ENCODE measurements at places on chromosomes 2 and 18.

- no peak for DNase-seq
Measured at GRCh38 chr2:174195253-174195652, 53.1 kb downstream of the OLA1 start.

GRCh38 chr18:24985586-24985985 lies 366.4 kb downstream of the ZNF521 start:
- DNase-seq: no peak

- no peak for DNase-seq
Measured at GRCh38 chr18:50340078-50340477, 34.8 kb upstream of the SKA1 start.

GRCh38 chr2:230472621-230473018 lies 56.6 kb downstream of the SP100 start:
- DNase-seq: peak; percentile 41

DNA sequence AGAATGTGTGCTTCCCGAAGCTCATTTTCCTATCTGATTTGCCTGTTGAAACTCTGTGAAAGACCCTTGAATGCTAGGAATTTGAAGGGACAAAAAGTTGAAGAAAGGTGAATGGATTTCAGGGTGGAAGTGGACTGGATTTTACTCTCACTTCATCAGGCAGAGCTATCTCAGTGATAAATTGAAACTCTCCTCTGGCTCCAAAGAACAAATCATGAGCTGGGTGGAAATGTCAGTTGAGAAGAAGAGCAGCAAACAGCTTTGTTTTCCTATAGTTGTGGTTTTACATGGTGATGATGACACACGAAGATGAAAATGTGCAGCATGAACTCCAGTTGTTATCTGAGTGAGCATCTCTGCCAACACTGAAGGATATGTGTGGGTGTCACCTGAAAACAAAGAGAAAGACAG lies 34.4 kb downstream of the CD28 start:
- DNase-seq: no peak

- DNase-seq: no peak
Measured at GRCh38 chr2:128834207-128834879, 515.7 kb upstream of the HS6ST1 start.

DNA sequence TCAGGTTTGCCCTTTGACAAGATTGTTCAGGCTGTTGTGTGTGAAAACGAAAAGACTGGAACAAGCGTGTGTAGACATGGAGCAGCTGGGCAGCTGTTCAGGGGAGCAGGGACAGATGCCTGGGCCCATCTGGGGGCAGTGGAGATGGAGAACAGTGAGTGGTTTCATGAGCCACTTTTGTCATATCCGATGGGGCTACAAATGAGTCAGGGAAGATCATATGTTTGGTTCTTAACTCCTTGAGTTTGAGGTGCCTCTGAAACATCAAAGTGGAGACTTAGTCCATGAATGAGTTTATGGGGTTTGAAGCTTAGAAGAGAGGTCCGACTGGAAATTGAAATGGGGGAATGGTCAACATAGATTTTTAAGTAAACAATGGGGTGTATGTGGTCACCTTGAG lies 9.3 kb upstream of the PLB1 start:
- no peak for DNase-seq

DNA sequence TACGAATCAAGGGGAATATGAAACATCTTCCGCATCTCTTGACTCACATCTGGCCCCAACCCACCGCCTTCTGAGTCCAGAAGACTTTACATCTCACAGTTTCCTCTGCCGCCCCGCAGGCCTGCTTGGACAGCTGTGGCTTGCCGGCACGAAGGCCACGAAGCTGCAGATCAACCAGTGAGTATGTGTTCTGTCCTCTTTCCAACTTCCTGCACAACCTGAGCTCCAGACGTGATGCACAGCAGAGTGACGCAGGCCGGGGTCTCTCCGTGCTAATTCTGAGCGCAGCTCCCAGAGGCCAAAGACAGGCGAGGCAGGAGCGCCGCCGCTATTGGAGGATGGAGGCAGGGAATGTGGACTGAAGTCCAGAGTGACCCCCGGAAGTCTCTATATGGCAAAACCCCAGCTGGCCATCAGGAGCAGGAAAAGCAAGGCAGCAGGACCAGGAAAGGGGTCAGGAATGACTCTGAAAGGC lies 93.5 kb downstream of the ZCCHC2 start:
- DNase-seq: no peak

DNA sequence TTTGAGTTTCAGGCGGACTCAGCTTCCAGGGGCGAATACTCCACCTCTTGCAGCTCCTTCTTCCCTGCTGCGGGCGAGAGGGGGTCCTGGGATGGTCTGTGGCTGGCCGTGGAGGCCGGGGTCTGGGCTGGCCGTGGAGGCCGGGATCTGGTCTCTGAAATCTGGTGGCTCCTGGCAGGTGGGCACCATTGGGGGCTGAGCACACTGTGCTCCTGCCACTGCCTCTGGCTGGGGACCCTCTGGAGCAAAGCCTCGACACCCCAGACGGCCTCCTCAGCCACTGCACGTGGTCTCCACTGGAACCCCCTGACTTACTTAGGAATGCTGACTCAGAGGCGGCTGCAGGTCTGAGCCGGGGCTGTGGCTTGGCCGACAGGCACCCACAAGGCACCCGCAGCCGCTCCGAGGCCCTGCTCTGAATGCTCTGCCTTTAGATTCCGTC lies 100.1 kb upstream of the ALKAL2 start:
- DNase-seq: no peak

DNA sequence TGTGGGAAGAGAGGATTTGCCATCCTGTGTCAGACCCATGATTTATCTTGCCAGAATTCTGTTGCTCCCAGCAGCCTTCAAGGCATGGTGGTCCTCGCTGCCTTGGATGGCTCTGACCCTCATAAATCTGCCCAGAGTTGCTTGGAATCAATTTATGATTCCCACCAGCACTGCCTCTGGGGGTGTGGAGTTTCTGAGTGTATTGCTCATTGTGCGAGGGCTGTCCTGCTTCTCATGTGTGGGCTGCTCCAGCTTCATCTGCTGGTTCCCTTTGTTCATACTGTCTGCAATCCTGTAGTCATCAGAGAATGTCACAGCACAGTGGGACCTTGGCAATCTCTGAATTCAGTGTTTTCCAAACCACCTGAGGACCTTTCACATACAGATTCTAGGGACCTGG lies 139.8 kb downstream of the CLIP4 start:
- no peak for DNase-seq

- no peak for DNase-seq
Measured at GRCh38 chr2:236970656-236971010, 115.1 kb upstream of the COPS8 start.

DNA sequence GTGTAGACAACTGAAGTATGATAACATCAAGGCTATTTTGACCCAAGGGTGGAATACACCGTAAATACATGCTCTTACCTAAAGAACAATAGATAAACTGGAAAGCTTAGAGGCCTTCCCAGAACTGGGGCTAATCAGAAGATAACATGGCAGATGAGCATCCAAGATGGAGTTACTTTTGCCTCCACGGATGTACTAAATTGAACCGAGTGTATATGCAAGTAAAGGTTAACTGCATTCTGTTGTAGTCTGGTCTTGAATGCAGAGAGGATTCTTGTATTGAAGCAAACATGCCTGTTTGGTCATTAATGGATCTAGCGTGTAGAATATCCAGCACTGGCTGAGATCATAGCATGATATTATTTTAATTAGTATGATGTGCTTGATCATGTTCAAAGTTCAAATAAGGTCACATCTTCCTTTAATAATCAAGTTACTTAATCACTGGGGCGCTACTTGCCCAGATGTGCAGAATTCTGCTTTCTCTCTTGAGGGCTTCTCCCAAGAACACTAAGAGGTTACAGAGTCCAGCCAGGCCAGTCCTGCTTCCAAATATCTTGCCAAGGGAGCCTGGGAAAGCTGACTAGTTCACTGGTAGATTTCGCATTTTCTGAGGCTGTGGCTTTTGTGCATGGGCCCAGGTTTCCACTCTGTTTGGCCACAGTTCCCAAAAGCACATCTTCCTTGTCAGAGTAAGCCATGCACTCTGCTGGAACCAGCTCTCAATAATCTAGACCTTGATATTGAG lies 37.5 kb upstream of the ACSL3 start:
- no peak for DNase-seq

GRCh38 chr2:178863856-178864620 lies 56.8 kb upstream of the TTN start:
- no peak for DNase-seq

DNA sequence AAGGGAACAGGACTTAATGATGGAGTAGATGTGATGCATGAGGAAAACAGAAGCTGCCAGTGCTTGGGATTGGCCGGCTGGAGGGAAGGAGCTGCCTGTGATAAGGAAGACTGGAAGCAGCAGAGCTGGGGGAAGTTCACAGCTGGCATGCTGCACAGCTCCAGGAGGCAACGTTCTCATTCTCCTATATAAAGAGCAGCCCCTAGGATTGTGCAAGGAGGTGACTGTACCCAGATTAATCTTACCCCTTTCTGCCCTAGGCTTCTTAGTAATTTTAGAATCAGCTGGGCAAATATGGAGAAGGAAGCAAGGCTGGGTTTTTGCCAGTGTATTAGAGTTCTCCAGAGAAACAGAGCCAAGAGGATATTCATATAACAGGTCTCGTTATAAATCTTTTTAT lies 155.8 kb downstream of the ALPK2 start:
- no peak for DNase-seq

GRCh38 chr18:48441405-48441881 lies 32.3 kb upstream of the ZBTB7C start:
- no peak for DNase-seq

DNA sequence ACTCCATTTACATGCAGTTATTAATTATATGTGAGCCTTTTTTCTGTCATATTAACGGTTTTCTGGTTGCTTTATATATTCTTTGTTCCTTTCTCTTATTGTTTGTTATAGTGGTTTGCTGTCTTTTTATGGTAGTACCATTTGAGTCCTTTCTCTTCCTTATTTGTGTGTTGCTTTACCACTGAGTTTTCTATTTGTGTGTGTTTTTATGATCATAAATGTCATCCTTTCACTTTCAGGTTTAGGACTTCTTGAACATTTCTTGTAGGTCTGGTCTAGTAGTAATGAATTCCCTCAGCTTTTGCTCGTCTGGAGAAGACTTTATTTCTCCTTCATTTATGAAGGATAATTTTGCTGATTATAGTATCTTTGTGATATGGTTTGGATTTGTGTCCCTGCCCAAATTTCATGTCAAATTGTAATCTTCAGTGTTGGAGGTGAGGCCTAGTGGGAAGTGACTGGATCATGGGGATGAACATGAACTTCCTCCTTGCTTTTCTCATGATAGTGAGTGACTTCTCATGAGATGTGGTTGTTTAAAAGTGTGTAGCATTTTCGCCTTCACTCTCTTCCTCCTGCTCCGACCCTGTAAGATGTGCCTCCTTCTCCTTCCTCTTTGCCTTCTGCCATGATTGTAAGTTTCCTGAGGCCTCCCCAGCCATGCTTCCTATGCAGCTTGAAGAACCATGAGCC lies 11.5 kb downstream of the GCC2 start:
- DNase-seq: no peak

DNA sequence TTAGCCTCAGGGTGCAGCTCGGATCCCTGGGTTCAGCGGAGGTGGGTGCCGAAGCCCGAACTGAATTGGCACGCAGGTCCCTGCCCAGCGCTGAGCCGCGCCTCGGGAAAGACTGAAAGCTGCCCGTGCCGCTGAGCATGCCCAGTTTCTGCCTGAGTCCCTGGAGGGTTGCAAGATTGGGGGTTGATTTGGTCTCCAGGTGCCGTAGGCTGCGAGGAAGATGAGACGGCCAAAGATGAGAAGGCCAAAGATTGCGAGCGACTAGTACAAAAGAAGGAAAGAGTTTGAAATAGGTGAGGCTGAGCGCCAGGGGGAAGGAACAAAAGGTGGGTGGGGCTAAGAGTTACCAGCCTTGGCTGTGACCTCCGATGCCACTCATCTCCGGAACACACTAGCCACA lies 852 bp upstream of the KCNH7 start:
- no peak for DNase-seq

GRCh38 chr2:172488556-172488955 lies 61.2 kb downstream of the ITGA6 start:
- no peak for DNase-seq
